ENCODE measurements at places on chromosomes 11 and 22. TPM values are rescaled to one million over a fixed set of nuclear protein-coding genes. Genes with fewer than 3 reads are reported as not detected.
A peak's percentile ranks its signal among the peaks of the same experiment; 100 is the strongest.

Gene CD82
- 47.3 TPM for total RNA-seq

Gene ATG16L2
- total RNA-seq, result 12.8 TPM

Gene TCN2
- 6.5 TPM for total RNA-seq

Gene LRRN4CL
- not detected for total RNA-seq

Gene GGTLC2
- total RNA-seq, result not detected

Gene PDE3B
- total RNA-seq, result 3.1 TPM

Gene TMPRSS13
- not detected for total RNA-seq

Gene EPS8L2
- 143 TPM for total RNA-seq

DNA sequence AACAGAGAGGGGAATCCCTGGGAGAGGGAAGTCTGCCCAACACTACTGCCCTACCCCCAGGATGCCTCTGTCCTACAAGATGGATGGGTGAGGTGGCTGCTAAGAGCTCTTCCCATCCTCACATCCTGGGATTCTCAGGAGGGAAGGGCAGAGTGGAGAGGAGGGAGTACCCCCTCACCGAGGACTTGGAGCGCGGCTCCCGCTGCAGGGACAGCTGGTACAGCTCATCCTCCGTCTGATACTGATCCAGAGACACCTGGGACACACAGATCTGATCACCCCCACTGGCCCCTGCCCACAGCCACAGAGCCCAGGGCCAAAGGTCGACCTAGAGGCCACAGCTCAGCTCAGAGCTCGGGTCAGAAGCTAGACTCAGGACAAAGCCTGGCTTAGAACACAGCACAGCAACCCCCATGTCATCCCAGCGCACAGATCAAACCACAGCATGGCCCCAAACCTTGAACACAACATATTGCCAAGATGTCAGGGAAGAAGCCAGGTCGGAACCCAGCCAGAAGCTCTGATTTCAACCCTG lies 8.2 kb downstream of the RASGRP2 start:
- no peak for DNase-seq

GRCh38 chr22:29815580-29815979 lies 22.5 kb downstream of the ASCC2 start:
- no peak for DNase-seq

DNA sequence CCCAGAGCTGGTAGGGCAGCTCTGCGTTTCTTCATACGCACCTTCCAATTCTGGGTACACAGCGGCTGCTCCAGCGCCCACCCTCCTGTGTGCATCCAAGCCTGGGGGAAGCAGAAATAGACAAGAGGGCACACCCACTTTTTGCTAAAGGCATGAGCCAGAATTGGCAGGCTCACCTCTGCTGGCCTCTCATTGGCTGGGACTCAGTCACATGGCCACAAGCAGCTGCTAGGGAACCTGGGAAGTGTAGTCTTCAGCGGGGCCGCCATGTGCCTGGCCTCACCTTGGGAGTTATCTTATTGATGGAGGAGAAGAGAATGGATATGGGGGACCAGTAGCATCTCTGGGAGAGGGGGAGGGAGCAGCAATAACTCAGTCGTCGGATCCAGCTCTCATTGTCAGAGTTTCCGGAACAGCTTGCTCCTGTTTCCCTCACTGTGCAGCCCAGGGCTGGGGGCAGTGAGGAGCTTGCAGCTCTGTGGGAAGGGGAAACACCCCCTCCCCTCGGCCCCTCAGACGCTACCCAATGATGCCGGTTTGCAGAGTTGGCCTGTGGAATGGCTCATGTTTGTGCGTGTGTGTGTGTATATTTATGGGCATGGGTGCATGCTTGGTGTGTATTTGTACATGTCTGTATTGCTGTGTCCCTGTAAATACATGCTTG lies 11.8 kb upstream of the MIEF1 start:
- DNase-seq, result no peak

DNA sequence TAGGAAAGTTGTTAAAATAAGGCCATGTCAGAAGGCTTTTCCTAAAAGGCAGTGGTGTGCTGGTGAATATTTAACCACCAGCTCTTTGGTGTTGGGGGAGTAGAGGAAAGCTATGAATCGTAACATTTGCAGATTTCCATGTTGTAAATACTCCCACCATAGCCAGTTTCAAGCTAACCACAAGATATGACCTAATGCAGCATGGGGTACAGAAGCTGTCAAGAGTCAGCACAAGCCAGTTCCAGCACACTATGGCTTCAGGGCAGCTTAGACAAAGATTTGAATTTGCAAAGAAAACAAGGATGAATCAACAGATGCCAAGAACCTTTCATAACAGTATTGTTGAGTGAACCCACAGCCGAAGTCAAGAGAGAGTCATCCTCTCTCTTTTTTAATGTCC lies 40.0 kb downstream of the COMMD9 start:
- DNase-seq, result peak; percentile 91

DNA sequence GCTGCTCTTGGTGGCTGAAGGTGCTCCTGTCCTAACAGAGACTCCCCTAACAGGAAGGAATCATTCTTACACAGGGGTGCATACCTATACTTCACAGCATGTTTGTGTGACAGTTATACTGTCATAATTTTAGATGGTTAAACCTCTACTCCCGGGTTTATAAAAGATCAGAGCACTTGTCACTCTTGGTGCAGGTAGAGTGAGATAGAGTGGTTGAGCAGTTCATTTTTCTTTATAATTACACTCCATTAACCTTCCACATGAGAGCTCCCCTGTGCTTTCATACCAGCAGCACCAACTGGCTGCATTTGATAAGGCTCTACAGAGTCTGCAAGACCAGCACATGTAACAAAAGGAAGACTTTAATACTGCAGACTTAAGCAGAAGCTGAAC lies 72.9 kb downstream of the LARGE2 start:
- DNase-seq, result no peak

- DNase-seq, result no peak
These were observed 139.9 kb upstream of the SORL1-AS1 start for GRCh38 chr11:121592708-121593107.

DNA sequence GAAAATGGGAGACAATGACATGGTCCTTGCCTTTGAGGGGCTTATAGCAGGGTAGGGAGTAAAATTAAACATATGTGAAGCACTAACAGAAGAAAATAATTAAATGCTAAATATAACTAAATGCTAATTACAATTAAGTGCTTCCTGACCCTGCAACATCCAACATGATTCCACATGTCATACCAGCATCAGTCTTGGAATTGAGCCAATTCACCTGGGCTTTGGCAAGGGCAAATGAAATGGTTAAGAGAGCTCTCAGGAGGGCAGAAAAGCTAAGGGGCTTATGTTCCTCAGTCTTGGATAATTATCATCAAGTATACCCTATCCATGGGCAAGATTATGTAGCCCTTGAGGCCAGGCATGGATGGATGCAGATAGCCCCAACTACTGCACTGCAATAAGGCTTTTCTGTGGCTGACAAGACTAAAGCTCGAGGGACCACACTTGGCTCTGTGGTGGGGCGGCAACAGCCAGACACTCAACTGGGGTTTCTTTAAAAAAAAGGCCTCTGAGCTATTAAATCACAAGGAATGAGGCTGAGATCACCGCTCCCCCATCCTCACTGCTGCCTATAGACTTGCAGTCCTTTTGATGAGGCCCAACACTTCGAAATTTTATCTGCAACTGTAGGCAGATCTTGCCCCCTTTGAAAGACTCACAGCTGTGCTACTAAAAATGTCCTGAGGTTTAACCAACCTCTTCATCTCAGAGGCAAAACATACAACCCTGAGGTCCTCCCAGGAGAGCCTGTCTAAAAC lies 39.0 kb downstream of the IL18BP start:
- DNase-seq, result no peak

DNA sequence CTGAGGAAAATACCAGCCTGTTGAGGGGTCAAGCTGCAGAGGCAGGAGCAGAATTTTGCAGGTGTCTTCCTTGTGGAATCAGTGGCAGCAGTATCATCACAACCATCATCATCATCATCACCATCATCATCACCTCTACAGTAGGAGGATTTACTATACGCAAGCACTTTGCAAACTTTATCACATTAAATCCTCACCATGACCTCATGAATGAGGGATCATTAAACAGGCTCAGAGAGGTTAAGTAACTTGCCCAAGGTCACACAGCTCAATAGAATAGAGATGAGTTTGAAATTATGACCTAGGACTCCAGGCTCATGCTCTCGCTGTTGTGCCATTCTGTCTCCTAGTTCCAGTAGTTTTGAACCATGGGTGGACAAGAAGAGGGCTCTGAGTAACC lies 25.6 kb downstream of the PTPN5 start:
- no peak for DNase-seq

DNA sequence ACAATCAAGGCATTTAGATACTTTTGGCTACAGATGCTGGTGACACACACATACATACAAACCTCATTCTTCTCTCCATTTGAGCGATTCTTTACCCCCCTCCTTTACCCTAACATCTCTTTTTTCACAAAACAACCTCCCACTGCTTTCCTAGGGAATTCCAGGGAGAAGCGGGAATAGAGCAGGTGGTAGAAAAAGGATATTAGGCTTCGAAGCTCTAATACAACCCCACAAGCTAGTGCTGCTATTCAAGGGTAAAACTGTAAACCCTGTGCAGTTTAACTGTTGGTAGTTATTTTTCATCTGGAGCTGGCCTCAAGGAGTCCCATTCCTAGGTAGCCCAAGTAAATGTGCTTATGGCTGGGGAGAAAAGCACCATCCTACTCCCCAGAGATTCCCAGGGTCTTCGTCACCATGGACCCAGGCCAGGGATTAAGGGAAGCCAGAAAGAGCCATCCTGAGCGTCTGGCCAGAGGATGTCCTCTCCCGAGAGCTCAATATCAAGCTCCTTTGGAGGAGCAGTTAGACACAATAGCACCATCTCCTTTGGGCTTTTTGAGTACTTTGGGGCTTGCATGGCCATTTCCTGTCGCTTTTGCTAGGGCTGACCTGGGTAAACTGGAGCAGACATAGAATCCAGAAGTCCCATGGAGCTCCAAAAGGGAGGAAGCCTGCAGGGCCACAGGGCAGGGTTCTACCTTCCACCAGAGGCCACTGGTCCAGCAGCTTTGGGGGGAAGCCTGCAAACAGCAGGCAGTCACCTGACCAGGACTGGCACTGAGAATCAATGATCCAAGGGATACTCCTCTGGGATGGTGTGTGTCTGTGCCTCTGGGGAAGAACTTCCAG lies 3.1 kb downstream of the MAML2 start:
- DNase-seq, result no peak

DNA sequence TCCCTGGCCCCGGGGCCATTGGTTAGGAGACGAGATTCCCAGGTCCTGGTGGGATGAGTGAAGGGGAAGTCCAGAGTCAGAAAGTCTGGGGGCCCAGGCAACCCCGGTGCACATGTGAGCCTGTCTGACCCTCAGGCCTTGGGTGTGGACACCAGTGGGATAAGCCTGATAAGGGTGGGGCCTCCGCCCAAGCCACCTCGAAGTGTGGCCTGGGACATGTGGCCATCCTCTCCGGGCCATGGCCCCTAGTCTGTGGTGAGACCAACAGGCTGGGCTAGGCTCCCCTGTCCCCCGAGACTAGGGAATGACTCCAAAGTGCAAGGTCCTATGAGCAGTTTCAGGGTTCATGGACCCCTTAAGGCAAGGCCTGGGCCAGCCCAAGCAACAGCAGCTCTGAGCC lies 6.3 kb downstream of the CABP7 start:
- DNase-seq, result no peak

- peak; percentile 96 for DNase-seq
These were observed 489.4 kb downstream of the KCNA4 start for GRCh38 chr11:29527391-29527936.

DNA sequence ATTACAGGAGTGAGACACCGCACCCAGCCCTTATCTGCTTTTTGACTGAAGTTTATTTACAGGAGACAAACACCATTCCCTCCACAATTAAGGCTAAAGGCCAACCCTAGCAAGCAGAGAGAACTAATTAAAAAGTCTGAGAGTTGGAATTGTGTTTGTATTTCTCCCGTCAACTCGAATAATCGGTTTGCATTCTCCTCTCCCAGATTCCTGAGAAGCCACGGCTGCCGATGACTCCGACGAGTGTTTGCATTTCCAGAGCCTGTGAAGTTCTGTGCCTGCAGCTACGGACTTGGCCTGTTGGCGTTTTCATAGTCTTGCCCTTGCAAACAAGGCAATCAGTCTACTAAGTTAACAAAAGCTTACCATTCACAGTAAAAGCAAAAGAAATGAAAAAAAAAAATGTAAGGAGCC lies 73.2 kb upstream of the NUP50 start:
- no peak for DNase-seq

GRCh38 chr11:73374151-73374550 lies 2.0 kb upstream of the RELT start:
- DNase-seq, result no peak

DNA sequence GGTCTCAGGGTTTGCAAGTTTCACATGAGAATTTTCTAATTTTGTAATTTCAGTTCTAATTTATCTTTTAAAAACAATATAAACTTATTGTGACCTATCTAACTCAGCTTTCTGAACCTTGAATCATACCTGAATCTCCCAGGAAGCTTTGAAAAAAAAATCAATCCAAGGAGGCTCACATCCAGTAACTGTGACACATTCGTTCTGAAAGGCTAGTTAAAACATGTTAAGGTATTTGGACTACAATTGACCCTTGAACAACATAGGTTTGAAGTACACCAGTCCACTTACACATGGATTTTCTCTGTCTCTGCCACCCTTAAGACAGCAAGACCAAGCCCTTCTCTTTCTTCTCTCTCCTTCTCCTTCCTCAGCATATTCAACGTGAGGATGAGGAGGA lies 40.0 kb downstream of the DDI1 start:
- DNase-seq, result no peak

- no peak for DNase-seq
These were observed 10.1 kb downstream of the SIDT2 start for GRCh38 chr11:117188620-117189081.

DNA sequence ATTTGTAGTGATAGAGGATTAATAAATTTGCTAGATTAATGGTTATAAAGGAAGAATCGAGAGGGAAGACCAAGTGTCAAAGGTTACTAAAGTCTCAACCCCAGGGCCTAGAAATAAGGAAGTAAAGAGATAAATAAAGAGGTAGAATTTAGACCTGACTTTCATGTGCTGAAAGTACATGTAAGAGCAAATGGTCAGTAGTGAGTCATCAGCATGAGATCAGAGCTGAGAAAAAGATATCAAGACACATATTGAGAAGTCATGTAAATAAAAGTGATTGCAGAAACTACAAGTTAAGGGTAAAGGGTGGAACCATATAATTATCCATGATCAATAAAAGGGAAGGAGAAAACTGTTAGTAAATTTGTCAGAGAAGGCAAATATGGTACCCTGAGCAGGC lies 1.4 kb upstream of the OR8B8 start:
- DNase-seq, result no peak

GRCh38 chr11:85661972-85662664 lies 2.8 kb downstream of the CREBZF start:
- DNase-seq, result no peak

DNA sequence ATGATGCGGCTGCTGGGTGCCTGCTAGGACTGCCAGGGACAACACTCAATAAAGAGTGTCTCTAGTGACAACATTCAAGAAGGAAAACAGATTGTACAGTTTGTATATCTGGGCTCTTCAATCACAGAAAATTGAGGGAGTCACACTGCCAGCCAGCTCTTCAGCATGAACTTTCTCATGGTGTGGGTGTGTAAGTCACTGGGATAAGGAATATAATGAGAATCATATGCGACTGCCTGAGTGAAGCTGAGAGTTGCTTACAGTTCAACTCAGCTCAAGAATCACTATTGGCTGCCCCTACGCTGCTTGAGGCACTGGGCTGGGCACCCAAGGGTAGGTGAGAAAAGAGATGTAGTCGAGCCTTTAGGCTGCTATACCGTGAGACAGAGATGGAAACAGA lies 328.1 kb upstream of the PITPNB start:
- DNase-seq, result no peak
